Activated CD4-positive, alpha-beta memory T cell treated with anti-CD3 and anti-CD28 coated beads for 36 hours (primary cell): ENCODE measurements at places on chromosomes 5 and 9. TPM values are rescaled to one million over a fixed set of nuclear protein-coding genes. Genes with fewer than 3 reads are reported as not detected.

DNA sequence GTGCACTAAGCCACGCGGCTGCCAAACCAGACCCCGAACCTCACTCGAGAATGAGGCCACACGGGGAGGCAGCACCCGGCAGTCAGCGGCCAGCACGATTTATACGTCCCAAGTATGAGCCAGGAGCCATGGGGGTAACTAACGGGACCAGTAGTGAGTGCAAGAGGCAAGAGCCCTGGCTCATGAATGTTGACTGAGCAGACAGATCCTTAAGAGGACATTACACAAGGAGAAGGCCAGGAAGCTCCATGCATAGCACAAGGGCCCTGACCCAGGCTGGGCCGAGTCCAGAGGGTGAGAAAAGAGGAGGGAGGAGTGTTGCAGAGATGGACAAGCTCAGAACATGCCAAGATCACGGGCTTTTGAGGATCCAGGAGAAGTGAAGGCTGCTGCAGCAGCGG, 58.6 kb upstream of the PHYKPL start:
- no peaks in the 10 kb centered on the region for H3K4me1 ChIP-seq
- DNase-seq, result no peak
- H3K27me3 ChIP-seq, result peaks cover 10% of the 10 kb centered on the region

DNA sequence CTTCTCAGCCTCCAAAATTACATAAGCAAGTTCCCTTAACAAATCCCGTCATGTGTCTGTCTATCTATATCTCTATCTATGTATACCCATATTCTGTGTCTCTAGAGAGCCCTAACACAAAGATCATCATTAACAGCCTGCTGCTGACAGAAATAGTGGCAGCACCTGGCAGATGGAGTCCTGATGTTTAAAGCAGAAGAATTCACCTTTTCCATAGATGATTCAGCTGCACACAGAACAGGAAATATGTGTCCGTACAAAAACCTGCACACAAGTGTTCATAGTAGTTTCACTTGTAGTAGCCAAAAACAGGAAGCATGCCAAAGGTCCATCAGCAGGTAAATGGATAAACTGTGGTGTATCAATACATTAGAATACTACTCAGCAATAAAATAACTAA, 45.0 kb upstream of the ACO1 start:
- no peak overlapping the region for H3K4me3 ChIP-seq
- H3K36me3 ChIP-seq, result no peaks in the 10 kb centered on the region
- H3K27ac ChIP-seq, result no peak overlapping the region
- H3K4me1 ChIP-seq, result peaks cover 7% of the 10 kb centered on the region
- H3K27me3 ChIP-seq, result no peaks in the 10 kb centered on the region

The NAIP gene
- total RNA-seq, result 6.5 TPM

DNA sequence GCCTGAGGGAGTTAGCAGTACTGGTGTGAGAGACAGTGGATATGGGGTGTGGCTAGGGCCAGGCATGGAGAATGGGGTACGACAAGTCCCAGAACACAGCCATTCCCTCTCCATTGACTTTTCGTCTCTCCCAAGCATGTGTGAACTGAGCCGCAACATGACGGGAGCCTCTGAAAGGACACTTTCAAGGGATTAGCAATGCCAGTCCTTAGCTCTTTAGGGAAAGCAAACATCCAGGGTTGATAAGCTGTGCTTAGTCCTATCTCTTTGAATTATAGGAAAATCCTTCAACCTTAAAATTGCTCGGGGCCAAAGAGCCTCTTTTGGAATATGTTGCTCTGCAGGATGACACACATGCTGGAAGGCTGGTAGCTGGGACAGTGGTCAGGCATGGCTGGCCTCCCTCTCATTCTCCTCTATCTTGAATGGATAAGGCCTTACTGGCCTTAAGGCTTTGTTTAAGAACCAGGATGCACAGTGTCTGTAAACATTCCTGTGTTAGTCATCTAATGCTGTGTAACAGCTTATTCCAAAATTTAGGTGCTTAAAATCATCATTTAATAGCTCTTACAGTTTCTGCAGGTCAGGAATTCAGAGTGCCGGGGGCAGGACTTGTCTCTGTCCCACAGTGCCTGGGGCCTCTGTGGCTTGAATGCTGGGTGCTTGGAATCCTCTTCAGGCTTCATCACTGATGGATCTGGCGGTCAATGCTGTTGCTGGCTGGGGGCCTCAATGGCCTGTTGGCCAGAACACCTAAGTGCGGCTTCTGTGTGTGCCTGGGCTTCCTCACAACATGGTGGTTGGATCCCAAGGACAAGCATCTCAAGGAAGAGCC, 95.3 kb downstream of the PTTG1 start:
- H3K36me3 ChIP-seq, result no peaks in the 10 kb centered on the region
- H3K4me1 ChIP-seq, result peaks cover 5% of the 10 kb centered on the region
- no peak for DNase-seq
- H3K4me3 ChIP-seq, result no peak overlapping the region

DNA sequence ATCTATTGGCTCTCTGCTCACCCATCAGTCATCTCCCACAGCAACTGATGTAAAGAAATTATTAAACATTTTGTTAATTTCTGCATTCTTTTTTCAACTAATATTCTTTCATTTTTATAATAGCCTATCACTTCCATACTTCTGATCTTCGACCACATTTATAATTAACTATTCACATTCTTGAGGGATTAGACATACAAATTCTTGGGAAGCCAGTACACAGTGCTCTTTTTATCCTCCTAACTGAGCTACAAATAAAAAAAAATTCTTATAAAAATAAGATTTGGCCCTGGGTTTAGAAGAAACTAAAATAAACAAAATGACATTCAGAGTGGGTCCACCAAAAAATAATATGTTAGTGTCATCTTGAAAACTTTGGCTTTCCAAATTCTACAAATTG, 103.7 kb upstream of the ITGA1 start:
- DNase-seq, result no peak
- H3K27me3 ChIP-seq, result peaks cover 2% of the 10 kb centered on the region
- no peaks in the 10 kb centered on the region for H3K4me1 ChIP-seq
- no peaks in the 10 kb centered on the region for H3K36me3 ChIP-seq

DNA sequence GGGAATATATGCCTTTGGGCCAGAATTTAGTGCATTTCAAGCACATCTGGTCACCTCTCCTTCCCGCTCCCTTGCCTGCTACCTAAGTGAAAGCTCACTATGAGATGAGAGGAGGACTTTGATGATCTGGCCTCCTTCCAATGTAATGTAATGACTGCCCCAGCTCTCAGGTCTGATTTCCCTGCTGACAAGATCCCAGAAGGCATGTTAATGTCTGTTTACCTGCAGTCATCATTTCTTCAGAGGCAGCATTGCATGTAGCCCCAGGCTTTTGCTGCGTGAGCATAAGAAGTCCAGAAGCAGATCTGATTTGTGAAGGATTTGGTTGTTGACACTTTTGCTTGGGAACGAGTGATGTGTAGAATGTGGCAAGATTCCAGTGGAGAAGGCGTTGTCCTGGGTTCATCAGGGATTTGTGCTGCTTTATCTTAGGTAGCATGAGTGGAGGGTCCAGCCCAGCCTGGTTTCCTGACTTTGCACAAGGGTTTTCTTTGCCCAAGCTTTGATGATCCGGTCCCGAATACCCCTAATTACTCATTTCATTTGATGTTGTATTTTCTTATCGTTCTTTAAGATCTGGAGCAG, 192.7 kb downstream of the GOLPH3 start:
- no peak overlapping the region for H3K4me3 ChIP-seq
- no peak overlapping the region for H3K27ac ChIP-seq
- H3K27me3 ChIP-seq, result peaks cover 2% of the 10 kb centered on the region
- no peaks in the 10 kb centered on the region for H3K36me3 ChIP-seq
- no peaks in the 10 kb centered on the region for H3K4me1 ChIP-seq

The BAAT gene
- not detected for total RNA-seq

The CYSRT1 gene
- 0.21 TPM for total RNA-seq

DNA sequence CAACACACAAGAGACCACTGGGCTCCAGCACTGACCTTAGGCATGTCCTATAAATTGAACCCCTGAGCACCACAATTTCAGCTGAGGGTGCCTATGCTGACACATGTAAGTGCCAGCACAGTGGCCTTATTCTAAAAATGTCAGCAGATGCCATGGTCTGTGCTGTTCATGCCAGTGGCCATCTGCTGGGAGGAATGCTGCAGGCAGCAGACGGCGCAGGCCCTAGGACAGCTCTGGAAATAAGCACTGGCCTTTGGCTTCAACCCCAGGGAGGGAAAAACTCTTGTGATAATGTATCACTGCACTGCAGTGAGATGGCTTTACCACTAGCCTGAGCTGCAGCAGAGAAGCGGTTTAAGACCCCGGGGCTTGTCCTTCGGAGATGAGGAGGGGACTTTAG, 98.5 kb downstream of the SYK start:
- H3K36me3 ChIP-seq, result no peaks in the 10 kb centered on the region
- no peak overlapping the region for H3K27ac ChIP-seq
- no peak overlapping the region for H3K4me3 ChIP-seq
- DNase-seq, result no peak
- peaks cover 5% of the 10 kb centered on the region for H3K27me3 ChIP-seq
- no peaks in the 10 kb centered on the region for H3K4me1 ChIP-seq

- peaks cover 8% of the 10 kb centered on the region for H3K4me1 ChIP-seq
- H3K36me3 ChIP-seq, result no peaks in the 10 kb centered on the region
- H3K27ac ChIP-seq, result no peak overlapping the region
Measured at GRCh38 chr9:132241840-132242620, 80.2 kb downstream of the NTNG2 start.

DNA sequence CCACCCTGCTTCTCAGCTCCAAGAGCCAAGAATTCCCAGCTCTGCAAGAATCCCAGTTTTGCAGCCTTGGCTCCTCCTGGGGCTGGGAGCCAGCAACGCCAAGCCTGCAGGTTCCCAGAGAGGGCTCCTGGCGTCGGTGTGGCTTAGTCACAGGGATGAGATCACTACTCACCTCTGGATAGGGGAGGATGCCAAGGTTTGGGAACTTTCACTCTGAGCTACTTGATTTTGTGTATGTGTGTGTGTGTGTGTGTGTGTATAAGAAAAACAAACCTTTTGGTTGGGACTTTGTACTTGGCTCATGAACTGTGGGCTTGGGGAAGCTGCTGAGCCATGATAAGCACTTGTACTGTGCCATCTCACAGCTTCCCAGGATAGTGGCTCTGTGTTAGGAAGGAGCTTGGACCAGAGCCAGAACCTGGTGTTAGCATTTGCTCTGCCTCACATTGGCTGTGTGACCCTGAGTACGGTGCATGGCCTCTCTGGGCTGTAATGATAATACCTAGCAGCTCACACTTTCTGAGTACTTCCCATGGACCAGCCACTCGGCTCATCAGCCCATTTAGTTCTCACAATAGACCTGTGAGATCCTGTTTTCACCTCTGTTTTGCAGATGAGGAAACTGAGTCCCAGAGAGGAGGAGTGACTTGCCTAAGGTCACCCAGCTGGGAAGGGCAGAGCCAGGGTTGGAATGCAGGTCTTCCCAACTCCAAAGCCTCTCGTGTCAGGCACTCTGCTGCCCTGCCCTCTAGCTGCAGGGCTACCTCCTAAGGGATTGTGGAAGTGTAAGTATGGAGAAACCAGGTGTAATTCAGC, 41.4 kb upstream of the DAB2IP start:
- no peak overlapping the region for H3K4me3 ChIP-seq
- no peak for DNase-seq
- H3K4me1 ChIP-seq, result peaks cover 13% of the 10 kb centered on the region

- DNase-seq, result no peak
- no peak overlapping the region for H3K27ac ChIP-seq
- peaks cover 3% of the 10 kb centered on the region for H3K27me3 ChIP-seq
- no peaks in the 10 kb centered on the region for H3K4me1 ChIP-seq
- H3K36me3 ChIP-seq, result no peaks in the 10 kb centered on the region
Measured at GRCh38 chr5:148511810-148512347, 128.1 kb downstream of the FBXO38 start.

The PCDHA8 gene
- total RNA-seq, result not detected

GRCh38 chr5:174852143-174852542, 127.8 kb downstream of the MSX2 start:
- no peaks in the 10 kb centered on the region for H3K4me1 ChIP-seq
- peaks cover 3% of the 10 kb centered on the region for H3K27me3 ChIP-seq
- H3K36me3 ChIP-seq, result no peaks in the 10 kb centered on the region
- no peak overlapping the region for H3K4me3 ChIP-seq

GRCh38 chr5:115453391-115454095, 91.0 kb downstream of the FEM1C start:
- peaks cover 6% of the 10 kb centered on the region for H3K27me3 ChIP-seq
- H3K4me1 ChIP-seq, result no peaks in the 10 kb centered on the region
- DNase-seq, result no peak
- no peak overlapping the region for H3K4me3 ChIP-seq
- no peaks in the 10 kb centered on the region for H3K36me3 ChIP-seq

The HK3 gene
- total RNA-seq, result 0.62 TPM

The GPX8 gene
- not detected for total RNA-seq

The SDHA gene
- 142 TPM for total RNA-seq

GRCh38 chr5:116525674-116526073, 48.9 kb downstream of the SEMA6A start:
- no peaks in the 10 kb centered on the region for H3K27me3 ChIP-seq
- H3K4me1 ChIP-seq, result no peaks in the 10 kb centered on the region
- no peak overlapping the region for H3K27ac ChIP-seq
- H3K4me3 ChIP-seq, result no peak overlapping the region
- DNase-seq, result no peak

The KIF12 gene
- total RNA-seq, result not detected

The AGPAT2 gene
- total RNA-seq, result 16.3 TPM

- H3K36me3 ChIP-seq, result no peaks in the 10 kb centered on the region
- no peak for DNase-seq
- no peak overlapping the region for H3K27ac ChIP-seq
- no peaks in the 10 kb centered on the region for H3K27me3 ChIP-seq
Measured at GRCh38 chr5:95672641-95673040, 10.2 kb downstream of the SPATA9 start.

The SEMA5A gene
- 0.52 TPM for total RNA-seq

The PCDHGC3 gene
- total RNA-seq, result not detected

- no peaks in the 10 kb centered on the region for H3K4me1 ChIP-seq
- H3K4me3 ChIP-seq, result no peak overlapping the region
- no peaks in the 10 kb centered on the region for H3K36me3 ChIP-seq
- H3K27ac ChIP-seq, result no peak overlapping the region
- no peak for DNase-seq
Measured at GRCh38 chr9:78575771-78576170, 278.8 kb downstream of the PSAT1 start.

The ZBTB34 gene
- 4.5 TPM for total RNA-seq

GRCh38 chr5:93184041-93184440, 397.0 kb downstream of the NR2F1-AS1 start:
- no peaks in the 10 kb centered on the region for H3K4me1 ChIP-seq
- no peak overlapping the region for H3K4me3 ChIP-seq
- no peaks in the 10 kb centered on the region for H3K36me3 ChIP-seq

The ZCCHC7 gene
- total RNA-seq, result 26.8 TPM

The PCDHGA11 gene
- total RNA-seq, result 0.05 TPM

GRCh38 chr5:511476-511875, 12.8 kb downstream of the SLC9A3 start:
- H3K36me3 ChIP-seq, result no peaks in the 10 kb centered on the region
- H3K4me3 ChIP-seq, result no peak overlapping the region
- no peak for DNase-seq
- peaks cover 5% of the 10 kb centered on the region for H3K27me3 ChIP-seq
- no peak overlapping the region for H3K27ac ChIP-seq

- peaks cover 51% of the 10 kb centered on the region for H3K36me3 ChIP-seq
- H3K27ac ChIP-seq, result no peak overlapping the region
- no peaks in the 10 kb centered on the region for H3K27me3 ChIP-seq
- H3K4me3 ChIP-seq, result no peak overlapping the region
- peak; percentile 62 for DNase-seq
Measured at GRCh38 chr9:21813575-21814473, 11.4 kb downstream of the MTAP start.

The OLFML2A gene
- not detected for total RNA-seq

The EPB41L4A gene
- total RNA-seq, result 0.95 TPM

GRCh38 chr9:137569609-137570203, 9.0 kb downstream of the DPH7 start:
- peaks cover 5% of the 10 kb centered on the region for H3K4me1 ChIP-seq
- no peak overlapping the region for H3K27ac ChIP-seq
- no peak for DNase-seq

The SH3GL2 gene
- total RNA-seq, result not detected

The SLC6A7 gene
- total RNA-seq, result not detected
